ENCODE measurements at places on chromosomes 1 and 21.

- DNase-seq: no peak
Observed at GRCh38 chr1:222126052-222126451, 384.2 kb upstream of the DUSP10 start.

DNA sequence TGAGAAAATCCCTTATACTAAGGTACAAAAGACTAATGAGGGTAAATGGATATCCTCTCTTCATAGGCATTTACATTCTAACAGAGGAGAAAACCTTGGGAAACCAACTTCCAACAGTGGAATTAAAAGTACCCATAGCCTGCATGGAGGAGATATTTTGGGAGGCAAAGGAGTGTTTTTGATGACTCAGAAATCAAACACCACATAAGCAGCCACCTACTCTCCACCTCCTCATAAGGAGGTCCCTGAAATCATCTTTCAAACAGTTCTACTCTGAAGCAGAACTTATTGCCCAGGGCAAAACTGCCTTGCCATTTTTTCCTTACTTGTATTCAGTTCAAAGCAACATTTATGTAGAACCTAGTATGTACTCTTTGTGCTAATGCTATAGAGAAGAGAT, 211.3 kb downstream of the KCNH1 start:
- DNase-seq: no peak

DNA sequence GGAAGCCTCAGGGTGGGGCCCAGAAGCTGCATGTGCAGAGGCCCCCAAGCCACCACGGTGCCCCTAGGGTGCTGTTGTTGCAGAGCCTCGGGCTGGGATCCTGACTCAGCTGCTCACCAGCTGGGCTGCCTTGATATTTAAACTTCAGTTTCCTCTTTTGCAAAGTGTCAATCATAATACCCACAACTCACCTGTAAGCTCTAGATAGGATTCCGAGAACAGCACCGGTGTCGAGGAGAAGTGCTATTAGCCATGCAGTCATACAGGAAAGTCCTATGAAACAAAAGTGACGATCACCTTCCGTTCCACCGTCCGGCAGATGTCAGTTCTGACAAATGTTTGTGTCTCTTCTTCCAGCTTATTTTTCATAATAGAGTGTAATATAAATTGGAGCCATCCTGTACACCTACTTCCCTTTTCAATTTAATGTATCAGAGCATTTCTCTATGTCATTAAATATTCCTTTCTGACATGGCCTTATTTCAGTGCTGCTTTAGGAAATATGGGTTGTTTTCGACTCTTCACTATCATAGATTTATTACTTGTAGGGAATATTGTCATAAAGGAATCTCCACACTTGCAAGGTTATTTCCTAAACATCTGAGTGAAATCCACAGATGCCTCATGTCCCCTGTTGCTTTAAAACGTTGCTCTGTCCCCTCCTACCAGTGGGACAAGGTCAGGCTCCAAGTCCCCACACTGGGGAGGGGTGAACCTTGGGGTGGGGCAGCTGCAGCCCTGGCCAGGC, 100.8 kb downstream of the SIK1 start:
- DNase-seq: no peak

DNA sequence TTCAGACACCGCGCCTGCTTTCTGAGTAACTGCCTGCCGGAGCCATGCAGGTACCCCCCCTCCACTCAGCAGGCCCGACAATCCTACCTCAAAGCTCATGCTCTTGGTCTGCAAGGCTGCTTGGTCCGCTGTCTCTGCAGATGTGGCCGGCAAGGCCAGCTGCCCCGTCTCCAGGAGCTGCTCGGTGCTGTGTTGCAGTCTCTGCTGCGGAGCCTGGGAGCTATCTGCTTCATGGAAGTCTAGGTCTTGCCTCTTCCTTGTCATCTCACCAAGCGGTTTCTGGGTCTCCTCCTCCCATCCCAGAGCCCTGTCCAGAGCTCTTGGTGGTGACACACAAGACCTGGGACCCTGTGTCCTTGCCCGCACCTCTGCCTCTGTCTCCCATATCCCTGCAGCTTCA, 24.0 kb upstream of the GNPAT start:
- DNase-seq: no peak

GRCh38 chr1:1039145-1039910, 19.4 kb downstream of the AGRN start:
- DNase-seq: no peak

DNA sequence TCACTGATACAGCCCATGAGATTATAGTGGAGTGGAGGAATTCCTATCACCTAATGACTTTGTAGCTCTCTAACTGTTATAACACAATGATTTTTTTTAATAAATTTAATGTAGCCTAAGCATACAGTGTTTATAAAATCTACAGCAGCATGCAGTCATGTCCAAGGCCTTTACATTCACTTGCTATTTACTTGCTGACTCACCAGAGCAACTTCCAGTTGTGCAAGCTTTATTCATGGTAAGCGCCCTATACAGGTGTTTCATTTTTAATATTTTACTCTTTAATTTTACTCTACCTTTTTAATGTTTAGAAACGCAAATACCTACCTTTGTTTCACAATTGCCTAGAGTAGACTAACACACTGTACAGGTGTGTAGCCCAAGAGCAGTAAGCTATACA, 1652.2 kb downstream of the BRINP3 start:
- no peak for DNase-seq

GRCh38 chr1:91015358-91015780, 6.5 kb downstream of the ZNF644 start:
- no peak for DNase-seq

DNA sequence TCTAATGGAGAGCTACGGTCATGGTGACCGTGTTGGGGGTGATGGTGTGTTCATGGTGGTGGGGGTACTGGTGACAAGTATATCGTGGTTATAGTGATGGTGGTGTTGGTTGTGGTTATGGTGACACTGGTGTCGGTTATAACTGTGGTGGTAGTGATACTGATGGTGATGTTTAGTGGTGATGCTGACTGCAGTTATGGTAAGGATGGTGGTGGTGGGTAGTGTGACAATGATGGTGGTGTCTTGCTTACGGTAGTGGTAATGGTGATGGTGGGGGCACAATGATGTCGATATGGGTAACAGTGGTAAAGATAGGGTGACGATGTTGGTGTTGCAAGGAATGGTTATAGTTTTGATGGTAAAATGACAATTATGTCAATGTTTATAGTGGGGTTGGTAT, 98.9 kb upstream of the SLC2A1 start:
- no peak for DNase-seq

DNA sequence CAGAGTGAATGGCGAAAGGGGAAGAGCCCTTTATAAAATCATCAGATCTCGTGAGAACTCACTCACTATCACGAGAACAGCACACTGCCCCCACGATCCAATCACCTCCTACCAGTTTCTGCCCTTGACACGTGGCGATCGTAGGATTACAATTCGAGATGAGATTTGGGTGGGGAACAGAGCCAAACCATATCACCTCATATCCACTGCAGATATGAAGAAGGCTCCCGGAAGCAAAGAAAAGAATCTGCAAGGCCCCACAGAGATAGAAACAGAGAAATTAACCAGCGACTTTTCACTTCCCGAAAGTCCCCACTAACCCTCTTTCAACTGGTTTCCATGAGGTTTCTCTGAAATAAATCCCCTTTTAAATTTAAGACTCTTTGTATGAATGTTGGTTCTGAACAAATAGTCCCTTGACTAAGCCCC, 86.2 kb upstream of the IRF2BP2 start:
- no peak for DNase-seq

GRCh38 chr1:109503935-109504334, 5.6 kb downstream of the AMIGO1 start:
- no peak for DNase-seq

GRCh38 chr21:45917241-45917640, 64.3 kb upstream of the COL6A1 start:
- no peak for DNase-seq

GRCh38 chr1:198258491-198258890, 101.7 kb downstream of the NEK7 start:
- DNase-seq: peak; percentile 92

DNA sequence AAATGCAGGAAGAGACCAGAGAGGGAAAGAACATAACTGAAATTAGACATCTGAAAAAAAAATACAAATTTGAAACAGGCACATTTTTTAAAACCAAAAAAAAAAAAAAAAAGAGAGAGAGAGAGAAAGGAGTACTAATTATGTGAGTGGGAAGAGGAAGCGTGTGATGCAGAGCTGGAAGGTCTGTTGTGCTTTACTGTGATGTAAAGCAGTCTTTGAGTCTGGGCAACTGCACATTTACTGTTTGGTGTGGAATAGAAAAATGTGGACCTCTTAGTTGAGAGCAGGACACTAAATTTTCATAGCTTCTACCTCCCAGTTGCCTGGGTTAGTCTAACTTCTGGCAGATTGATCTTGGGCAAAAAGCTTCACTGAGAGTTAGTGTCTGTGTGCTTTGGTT, 16.5 kb downstream of the LHX9 start:
- DNase-seq: peak; percentile 35

- DNase-seq: no peak
Observed at GRCh38 chr1:243440406-243440805, 184.6 kb downstream of the SDCCAG8 start.

- DNase-seq: peak; percentile 45
Observed at GRCh38 chr21:31781737-31782136, 49.8 kb upstream of the SCAF4 start.

GRCh38 chr1:162300057-162300917, 76.4 kb downstream of the SPATA46 start:
- no peak for DNase-seq

DNA sequence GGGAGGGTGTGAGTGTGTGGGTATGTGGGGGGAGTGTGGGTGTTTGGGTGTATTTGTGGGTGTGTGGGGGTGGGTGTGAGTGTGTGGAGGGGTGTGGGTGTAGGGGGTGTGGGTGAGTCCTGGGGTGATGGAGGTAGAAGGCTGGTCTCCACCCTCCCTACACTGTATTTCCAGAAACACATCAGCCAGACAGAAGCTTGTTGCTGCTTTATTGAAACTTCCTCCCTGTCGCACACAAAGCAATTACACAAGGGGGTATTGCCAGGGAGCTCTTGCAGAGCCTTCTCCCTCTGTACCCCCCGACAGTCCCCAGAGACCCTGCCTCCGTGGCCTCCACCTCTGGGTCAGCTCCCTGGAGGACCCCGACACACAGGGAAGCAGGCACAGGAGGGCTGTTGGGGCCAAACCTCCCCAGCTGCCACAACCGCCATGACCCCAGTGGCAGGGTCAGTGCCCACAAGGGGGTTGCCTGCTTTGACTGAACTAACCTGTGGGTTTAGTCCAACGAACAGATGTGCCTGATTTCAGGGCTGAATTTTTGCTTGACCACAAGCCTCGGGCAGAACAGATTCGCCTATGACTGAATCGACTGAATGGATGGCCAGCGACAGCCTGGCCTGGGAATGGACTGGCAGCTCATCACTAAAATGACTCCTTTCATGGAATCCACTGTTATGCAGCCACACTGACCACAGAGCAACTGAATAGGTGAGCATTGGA, 9.1 kb upstream of the MATN1 start:
- peak; percentile 28 for DNase-seq

- DNase-seq: no peak
Observed at GRCh38 chr1:246552110-246552509, 14.0 kb downstream of the TFB2M start.

DNA sequence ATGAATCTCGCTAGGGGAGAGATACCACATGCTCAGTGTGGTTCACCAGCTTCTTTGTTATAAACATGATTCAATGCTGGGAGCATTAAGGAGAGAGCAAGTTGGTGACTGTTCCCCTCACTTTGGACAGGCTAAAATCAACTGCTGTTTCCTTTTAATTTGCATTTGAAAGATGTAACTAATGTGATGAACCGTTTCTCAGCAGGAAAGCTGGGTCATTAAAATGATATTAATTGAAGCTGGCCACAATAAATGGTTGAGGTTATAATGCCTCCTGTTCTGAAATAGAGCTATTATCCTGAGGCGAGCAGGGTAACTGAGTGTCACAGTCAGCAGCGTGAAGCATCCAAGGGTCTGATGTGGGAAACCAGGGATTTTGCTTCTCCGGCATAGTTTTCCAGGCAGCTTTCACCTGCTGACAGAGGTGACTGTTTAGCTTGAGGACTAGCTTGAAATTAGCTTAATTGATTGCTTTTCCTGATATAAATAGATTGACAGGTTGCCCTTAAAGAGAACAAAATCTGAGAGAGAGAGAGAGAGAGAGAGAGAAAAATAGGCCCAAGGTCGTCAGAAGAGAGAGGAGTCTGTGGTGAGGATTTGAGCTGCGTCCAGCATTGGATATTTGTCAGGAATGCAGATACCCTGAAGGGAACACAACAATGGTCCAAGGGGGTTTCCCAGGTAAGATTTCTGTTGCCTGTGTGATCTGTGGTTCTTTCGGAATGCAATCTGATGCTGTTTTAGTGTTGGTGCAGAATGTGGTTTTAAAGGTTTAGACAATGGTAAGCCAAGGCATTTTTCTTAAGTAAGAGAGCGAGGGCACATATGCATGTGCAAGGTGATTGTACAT, 209.7 kb downstream of the PATJ start:
- DNase-seq: no peak

- no peak for DNase-seq
Observed at GRCh38 chr1:205291596-205291995, 29.9 kb downstream of the NUAK2 start.

DNA sequence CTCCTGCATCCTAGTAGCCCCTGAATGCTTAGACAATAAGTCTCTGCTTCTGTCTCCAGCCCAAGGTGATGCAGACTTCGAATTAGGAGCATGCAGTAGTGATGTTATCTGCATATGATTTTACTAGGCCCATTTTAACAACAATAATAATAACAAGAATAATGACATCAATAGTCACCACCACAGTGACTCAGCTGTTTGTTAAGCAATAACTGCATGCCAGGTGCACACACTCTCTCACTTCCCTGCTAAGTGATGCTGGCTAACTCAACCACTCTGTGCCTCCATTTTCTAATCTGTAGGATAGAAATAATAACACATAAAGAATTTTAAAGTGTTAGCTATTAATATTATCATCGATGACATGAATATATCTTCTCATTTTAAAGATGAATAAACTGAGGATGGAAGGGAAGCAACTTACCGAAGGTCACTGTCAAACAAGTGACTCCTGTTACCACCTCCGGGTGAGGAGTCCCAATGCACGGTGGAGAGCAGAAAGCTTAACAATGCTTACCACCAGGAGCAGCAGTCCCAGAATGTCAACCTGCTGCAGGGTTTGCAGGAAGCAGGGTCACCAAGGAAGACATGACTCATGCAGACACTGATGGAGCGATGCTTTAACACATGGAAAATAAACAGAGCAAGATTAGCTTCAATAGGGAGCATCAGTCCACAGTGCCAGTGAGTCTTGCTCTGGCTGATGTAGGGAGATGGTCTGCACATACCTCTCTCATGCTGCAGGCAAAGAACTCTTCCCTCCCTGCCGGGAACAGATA, 290.2 kb downstream of the SPATA17 start:
- DNase-seq: no peak

DNA sequence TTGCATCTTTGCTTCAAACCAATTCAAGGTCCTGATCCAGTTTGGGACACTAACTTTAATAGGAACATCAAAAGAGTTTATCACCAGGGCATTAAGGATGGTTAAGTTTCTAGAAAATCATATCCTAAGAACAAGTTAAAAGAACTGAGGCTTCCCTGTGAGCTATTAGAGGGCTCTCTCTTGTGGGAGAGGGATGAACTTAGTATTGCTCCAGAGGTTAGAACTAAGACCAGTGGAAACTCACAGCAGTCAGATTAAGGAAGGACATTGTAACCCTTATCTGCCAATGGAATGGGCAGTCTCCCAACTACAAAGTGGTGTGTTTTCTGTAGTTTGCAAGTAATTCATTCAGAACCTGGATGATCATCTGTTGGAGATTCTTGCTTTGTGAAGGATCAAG, 36.8 kb downstream of the UBE2U start:
- no peak for DNase-seq
